Activated gamma-delta T cell (primary cell): ENCODE measurements at places on chromosomes 6 and 20.

DNA sequence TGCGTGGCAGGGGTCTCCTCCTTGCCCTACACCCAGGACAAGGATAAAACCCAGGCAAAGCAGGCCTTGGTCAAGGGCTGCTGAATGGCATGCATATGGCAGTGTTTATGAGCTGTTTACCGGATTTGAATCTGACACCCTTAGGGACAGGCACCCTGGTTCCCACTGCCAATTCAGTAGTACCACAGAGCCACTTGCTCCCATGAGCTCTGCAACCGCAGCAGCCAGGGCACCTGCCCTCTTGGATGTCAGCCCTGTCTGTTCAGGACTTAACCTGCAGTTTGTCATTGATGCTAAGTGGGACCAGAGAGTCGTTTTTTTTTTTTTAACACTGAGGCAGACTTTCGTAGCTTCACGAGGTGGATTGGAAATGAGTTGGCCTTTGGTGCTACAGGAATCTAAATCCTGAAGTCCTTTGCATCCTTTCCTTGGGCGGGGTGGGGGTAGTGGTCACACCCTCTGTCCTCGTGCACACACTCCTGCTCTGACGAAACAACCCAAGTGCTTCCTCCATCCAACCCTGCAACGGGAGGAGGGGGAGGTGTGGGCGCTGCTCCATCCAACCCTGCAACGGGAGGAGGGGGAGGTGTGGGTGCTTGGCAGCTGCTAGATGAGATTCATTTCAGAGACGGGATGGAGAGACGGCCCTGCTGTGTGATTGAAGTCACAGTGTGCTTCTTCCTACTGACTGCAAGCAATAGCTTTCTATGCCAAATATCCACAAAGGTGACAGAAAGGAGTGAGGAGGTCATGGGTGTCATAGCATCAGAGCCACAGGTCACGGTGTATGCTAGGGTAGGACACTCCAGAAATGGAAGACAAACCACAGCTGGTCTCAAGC lies 166.5 kb downstream of the SMOC2 start:
- no peak for DNase-seq

- no peak for DNase-seq
Observed at GRCh38 chr6:83605517-83605916, 93.2 kb downstream of the PRSS35 start.

- DNase-seq, result no peak
Observed at GRCh38 chr6:91569071-91569470, 982.2 kb upstream of the MAP3K7 start.

DNA sequence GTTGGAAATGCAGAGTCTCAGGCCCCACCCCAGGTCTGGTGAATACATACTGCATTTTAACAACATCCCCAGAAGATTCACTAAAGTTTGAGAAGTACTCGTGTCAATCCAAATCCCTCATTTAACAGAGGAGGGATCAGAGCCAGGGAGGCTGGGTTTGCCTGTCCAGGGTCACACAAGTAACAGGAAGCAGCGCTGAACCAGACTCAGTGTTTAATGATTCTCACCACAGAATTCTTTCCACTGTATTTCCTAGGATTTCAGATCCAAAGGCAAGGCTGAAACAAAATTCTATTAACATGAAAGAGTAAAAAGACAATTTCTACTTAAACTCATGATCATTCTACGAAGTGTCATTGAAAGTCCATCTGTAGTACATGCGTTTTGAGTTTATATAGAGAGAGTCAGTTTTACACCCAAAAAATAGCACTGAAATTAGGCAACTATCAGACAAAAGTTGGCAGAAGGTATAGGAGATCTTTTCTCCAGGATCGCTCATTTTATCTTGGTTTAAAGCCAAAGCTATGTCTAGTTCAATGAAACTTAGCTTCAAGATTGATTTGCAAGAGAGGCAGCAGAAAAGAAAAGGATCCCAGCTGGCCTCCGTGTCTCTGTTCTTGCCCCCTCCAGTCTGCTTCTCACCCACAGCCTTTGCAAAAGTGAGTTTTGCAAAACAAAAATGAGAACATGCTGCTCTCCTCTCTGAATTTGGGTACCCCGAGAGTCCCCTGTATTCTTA lies 6.0 kb upstream of the AGPAT4 start:
- DNase-seq, result no peak

DNA sequence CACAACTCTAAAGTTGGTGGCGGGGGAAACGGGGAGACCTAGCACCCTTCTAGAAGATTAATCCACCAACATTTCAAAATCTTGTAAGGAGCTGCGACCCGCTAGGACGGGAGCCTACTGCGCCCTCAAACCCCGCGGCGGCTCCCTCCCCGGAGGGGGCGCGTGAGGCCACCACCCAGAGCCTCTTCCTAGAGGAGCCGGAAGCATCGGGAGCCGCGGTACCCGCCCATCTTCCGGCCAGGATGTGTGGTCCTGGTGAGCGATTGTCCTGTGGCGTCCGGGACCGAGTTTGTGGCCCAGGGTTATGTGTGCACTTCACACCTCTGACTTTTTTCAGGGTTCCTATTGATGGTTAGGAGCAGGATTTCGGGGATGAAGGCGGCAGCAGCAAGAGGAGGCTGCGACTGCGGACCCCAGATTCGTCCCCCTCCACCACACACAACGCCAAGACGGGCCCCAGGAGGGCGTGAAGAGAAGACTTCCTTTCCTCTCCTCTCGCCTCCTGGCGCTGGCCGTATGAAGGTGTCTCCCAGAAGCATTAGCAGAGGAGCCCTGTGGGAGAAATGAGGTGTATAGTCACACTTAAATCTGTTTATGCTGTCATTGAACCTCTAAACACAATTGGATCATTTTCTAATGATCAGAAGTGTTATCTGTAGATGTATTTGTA lies 10.7 kb downstream of the ZNF165 start:
- no peak for DNase-seq

DNA sequence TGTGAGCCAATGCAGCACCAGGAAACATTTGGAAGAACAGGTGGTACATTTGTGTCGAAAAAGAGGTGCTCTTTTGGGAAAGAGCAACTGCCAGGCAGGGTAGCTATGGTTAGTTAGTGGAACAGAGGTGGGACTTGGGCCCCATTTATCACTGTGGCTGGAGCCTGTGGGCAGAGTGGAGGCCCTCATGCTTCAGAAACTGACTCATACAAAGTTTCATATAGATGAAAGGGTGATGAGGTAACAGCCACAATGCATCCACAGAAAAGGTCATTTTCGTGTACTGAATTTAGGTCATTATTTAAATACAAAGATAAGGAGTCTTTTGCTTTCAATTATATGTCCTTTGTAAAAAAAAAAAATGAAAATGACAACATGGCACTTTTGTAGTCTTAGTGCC lies 76.4 kb upstream of the HS3ST5 start:
- no peak for DNase-seq

GRCh38 chr6:11386726-11387125 lies 150.8 kb upstream of the TMEM170B start:
- no peak for DNase-seq

DNA sequence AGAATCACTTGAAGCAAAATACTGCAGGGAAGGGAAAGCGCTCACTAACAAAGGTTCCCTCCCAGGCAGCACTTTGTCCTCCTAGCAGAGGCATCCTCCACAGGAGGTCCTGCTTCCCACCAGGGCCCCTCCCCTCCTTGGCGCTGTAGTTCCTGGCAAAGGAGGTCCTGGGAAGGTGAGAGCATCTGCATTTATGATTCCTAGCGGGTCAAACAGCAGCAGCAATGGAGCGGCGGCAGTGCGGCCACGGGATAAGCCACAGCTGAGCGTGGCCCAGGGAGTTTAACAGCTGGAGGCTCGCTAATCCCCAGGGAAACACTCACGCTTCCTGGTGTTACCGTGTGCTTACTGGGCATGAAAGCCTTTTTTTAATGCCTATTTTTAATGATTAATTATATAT lies 185.8 kb downstream of the TTLL2 start:
- no peak for DNase-seq

GRCh38 chr6:163721435-163721834 lies 306.9 kb downstream of the QKI start:
- no peak for DNase-seq

GRCh38 chr20:61778495-61778863 lies 287.2 kb downstream of the TAF4 start:
- DNase-seq, result no peak

DNA sequence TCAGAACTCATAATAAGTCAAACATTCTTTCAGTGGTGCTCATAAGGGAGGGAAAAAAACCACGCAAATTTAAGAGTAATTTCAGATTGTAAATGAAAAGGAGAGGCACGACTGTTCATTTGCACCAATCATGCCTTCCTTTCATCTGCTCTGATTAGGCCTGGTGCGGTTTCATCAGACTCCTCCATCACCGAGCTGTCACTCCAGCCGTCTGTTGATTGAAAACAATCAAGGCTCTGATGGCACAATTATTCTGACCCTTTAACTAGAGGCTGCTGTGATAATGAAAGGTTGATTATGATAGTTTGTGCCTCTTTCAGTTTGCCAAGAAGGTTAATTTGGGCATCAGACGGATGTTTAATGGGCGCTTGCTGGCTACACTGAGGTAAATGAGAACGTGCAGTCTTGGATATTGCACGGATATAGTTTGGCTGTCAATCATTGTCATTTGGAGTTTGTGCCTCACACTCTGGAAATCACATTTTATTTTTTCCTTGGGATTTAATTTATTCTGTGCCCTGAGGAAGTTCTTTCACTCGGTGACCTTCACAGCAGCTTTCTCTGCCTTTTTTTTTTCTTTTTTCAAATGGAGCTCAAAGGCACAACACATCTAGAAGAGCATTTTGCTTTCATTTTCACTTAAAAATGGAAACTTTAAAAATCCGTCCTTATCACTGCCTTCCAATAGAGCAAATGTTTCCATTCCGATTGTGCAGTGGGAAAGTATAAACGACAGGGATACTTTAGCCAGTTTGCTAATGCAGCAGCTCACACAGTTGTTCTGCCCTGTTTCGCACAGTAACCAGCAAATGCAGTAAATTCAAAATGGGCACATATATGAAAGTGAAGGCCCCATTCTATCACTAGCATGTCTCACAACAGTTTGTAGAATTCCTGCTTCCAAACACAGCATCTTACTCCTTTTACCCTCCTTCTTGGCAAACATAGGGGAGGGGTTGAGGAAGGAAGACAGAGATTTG lies 172.8 kb downstream of the KLHL32 start:
- no peak for DNase-seq

DNA sequence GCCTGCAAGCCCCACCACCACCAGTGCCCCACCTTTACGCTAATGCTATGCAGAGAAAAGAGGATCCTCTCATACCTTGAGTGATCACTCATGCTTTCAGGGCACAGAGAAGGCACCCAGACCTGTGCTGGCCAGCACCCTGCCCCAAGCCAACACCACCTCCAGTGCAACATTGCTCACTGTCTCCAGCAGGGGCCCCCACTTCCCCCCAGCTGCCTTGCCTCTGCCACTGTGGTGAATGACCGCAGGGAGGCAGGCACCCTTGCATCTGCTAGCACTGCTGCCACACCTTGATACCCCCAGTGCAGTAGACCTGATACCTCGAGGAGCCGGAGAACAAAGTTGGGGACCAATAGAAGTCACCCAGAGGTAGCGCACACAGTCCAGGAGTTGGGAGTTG lies 139.2 kb upstream of the PLN start:
- DNase-seq, result no peak

GRCh38 chr20:12893653-12894052 lies 115.1 kb upstream of the SPTLC3 start:
- no peak for DNase-seq

DNA sequence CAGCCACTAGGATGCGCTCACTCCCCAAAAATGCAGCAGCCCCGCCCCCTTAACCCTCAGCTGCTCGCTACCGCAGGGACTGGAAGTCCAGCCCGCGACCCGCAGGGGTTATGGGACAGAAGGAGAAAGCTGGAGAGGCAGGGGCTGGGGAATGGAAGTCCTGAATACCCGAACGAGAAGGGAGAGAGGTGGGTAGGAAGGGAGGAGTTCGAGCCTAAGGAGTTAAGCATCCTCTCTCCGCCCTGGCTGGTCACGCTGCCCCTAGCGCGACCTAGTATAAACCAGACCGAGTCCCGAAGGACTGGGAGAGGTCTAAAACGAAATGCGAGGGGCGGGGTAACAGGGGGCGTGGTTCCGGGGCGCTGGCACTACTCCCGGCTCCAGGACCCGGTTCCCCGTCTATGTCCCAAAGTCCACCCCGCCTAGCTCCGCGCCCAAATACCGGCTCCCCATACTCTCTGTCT lies 448 bp upstream of the DDAH2 start:
- DNase-seq, result no peak

DNA sequence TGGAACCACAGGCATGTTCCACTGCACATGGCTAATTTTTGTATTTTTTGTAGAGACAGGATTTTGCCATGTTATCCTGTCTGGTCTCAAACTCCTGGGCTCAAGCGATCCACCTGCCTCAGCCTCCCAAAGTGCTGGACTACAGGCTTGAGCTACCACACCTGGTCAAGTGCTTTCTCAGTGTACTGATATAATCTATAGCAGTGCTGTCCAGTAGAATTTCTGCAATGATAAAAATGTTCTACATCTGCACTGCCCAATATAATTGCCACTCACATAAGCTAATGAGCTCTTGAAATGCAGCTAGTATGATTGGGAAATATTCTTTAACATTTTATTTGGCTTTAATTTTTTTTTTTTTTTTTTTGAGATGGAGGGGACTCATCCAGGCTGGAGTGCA lies 64.2 kb downstream of the C6orf52 start:
- no peak for DNase-seq

- no peak for DNase-seq
Observed at GRCh38 chr20:63980317-63980805, 571 bp upstream of the PRPF6 start.

- no peak for DNase-seq
Observed at GRCh38 chr20:15200147-15200565, 862.7 kb upstream of the FLRT3 start.

- no peak for DNase-seq
Observed at GRCh38 chr6:115613488-115613887, 447.2 kb downstream of the FRK start.

GRCh38 chr6:136499370-136499769 lies 50.9 kb downstream of the MAP7 start:
- DNase-seq, result no peak

DNA sequence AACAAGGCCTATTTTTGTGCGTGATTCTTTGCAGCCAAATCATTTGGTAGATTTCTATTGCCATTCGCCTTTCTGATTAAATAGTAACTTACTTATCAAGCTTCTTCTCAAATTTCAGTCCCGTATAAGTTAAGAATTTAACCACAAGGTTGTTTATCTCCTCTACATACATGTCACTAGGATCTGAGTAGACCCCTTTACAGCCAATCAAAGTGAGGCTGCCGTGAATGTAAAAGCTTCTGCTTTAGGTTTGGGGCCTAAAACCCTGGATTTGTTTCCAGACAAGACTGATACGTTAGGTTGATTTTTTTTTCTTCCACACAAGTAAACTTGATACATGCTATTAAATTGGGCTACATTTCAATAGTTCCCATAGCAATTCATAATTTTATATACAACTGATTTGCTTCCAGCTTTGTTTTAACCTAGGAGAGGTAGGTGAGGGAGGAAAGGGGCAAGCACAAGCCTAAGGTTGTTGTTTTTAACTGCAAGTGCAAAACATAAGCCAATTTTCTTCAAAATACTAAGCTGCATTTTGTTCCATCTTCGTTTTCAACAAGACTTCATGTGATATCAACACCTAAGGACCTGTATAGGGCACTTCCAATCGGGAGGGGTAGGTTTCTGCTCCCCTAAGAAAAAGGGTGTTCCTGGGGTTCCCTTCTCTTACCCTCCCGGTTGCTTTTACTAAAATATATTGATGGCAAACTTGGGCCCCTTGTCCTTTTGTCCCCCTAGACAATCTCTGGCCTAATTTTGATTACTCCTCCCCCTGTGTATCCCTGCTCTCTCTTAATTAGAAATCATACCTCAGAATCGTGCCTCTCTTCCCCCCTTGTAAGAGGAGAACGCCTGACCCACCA lies 1.7 kb downstream of the RANBP9 start:
- DNase-seq, result no peak
